Stimulated activated CD8-positive, alpha-beta memory T cell treated with anti-CD3 and anti-CD28 coated beads, Interleukin-2, amount 100 ng/mL, for 48 hours (primary cell): ENCODE measurements at places on chromosomes 7 and 10.

DNA sequence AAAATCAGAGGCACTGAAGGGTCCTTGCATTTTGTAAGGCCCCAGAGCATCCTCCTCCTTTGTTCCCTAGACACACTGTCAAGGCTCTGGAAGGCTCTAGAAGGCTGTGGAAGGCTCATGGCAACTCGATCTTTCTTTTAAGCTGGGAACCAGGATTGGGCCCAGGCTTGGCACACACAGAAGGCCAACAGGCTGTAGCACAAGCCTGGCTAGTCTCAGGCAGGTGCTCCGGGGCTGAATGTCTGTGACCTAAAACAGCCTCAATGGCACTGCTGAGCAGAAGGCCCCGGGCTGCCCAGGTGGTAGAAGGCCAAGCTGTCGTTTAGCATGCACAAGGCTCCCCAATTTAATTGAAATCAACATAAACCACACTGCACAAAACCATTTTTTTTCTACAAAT lies 55.7 kb downstream of the PRKAG2 start:
- DNase-seq, result no peak

DNA sequence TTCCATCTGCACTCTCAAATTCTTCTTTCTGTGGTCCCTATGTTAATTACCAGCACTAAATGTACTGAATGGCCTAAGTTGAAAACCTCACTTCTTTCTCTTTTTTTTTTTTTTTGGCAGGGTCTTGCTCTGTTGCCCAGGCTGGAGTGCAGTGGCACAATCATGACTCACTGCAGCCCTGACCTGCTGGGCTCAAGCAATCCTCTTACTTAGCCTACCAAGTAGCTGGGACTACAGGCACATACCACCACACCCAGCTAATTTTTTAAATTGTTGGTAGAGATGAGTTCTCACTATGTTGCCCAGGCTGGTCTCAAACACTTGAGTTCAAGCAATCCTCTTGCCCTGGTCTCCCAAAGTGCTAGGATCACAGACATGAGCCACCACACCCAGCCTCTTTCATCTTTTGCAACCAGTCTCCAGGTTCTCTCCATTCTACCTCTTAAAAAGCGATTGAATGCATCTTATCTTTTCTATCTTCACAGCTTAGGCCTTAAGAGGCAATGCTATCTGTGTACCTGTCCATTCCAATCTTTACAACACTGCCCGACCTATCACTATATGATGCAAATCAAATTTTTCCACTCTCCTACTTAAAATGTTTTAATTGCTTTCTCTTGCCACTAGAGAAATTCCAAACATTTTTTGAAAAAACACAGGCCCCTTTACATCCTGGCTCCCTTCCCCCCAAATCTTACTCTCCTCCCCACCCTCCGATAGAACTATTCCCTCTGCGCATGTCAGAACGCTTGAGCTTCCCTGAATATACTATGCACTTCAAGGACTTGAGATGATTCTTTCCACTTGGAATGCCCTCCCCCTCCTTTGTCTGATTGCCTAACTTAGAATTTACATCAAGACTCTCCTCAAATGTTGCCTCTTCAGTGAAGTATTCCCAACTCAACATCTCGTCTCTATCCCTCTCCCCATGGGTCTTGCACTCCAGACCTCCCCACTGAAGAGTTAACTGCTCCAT lies 6.0 kb downstream of the ICA1 start:
- DNase-seq, result no peak

DNA sequence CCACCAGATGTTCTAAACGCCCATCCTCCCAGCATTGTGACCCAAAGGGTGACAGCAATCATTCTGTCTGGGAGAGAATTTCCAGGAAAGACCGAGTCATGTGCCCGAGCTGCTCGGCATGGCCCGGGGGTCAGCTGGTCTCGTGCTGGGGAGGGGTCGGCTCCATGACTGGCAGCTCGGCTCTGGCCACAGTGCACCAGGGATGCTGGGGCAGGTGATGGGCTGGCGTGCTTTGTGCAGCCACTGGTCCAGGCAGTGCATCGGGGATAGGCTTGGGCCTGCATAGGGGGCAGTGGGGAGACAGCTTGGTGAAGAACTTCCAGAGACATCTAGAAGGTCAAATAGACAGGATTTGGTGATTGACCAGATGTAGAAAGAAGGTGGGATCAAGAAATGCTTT lies 39.2 kb upstream of the PSMG3 start:
- DNase-seq, result no peak

GRCh38 chr10:77431980-77432797 lies 205.4 kb downstream of the KCNMA1 start:
- DNase-seq, result no peak

DNA sequence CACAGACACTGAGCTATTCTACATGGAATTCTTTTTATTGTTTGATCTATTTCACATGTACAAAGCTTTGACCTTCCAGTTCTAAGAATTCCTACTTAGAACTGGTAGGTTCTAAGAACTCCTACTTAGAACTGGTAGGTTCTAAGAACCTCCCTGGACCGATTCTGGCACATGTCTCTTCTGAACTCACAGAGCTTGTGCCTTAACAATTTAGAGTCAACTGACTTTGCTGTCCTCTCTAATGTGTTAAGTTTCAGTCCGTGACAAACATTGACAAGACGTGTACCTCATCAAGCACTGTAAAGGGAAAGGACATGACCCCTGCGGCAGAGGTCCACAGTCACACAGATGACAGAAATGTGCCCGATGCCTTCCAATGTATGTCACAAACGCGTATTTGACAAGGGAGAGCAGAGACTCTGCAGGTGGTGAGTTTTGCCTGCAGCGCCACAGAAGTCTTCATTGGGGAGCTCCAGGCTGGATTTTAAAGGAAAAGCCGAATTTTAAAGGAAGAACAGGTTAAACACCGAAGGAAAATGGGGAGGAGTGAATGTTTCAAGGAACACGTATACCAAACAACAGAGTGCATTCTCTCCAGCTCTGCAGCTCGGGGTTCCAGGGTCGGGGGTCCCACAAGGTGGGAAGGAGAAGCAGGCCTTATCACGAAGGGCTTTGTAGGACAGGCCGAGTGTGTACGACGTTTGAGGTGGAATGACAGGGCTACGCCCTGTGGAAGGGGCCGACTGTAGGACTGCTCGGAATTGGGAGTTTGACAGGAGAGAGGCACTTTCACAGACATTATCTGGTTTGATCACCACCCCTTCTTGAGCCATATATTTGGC lies 161.1 kb upstream of the KLF14 start:
- no peak for DNase-seq

DNA sequence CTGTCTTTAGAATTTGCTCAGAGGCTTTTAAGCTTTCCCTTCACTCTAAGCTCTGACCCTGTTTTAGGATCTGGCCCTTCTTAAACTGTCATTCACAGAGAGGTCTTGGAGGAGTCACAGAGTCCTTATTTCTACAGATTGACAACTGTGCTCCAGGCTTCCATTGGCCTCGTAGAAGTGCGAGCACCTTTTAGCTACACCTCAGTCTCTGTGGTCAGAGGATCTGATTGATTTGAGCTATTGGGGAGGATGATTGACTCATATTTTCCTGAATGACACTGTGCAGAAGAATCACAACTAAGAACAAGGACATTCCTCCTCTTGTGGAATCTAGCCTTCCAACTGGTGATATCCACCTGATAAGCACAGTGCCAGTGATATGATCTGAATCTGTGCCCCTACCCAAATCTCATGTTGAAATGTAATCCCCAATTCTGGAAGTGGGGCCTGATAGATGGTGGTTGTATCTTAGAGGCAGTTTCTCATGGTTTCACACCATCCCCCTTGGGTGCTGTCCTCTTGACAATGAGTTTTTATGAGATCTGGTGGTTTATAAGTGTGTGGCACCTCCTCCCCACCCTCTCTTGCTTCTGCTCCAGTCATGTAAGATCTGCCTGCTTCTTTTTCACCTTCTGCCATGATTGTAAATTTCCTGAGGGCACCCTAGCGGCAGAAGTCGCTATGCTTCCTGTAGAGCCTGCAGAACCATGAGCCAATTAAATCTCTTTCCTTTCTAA lies 3.2 kb downstream of the CYP3A7 start:
- DNase-seq, result no peak

DNA sequence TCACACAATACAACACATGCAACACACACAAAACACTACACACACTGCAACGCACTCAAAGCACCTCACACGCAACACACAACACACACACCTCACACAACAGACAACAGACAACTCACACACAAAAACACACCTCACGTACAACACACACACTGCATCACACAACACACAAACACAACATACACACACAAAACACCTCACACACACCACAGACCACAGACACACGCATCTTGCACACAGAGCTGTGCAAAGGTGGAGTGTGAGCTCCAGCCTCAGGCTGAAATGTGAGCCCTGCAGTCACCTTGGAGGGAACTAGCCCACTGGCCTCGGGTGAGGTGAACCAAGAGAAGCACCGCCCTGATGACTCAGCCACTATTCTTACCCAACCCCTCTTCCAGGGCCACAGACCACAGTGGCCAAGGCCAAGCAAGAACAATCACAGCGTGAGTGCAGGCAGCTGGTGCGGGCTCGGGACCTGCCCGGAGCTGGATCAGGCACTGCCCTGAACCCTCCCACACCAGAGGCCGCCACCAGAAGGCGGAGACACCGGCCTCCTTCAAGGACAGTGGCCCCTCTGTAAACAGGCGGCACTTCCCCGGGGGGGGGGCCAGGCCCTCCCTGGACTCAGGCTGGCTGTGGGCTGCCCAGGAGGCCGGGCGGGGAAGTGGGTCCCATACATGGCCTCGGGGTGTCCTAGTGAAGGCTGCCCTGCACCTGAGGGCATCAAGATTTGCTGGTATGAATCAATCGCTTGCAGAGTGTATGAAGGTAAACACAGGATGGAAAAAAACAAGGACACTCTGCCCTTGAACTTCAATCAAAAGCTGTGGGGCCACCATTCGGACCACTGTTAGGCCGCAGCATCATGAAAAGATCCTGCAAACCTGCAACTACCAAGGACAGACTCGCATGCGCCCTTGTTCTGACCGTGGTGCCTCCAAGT lies 106.7 kb downstream of the TNS3 start:
- peak; percentile 16 for DNase-seq

DNA sequence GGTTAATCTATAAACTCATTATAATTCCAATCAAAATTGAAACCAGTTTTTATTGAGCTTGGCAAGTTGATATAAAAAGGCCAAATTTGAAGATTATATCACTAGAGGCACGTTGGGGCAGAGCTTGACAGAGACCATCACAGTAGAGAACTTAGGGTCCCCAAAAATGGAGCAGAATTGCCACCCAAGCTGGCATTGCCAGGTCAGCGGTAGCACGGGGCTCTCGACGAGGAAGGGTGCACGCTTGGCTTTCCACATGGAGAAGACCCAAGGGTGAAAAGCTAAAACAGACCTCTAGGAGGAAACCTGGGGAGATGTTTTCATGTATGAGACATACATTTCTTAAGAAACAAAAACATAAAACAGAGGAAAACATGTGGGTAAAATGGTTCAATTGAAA lies 4.3 kb upstream of the JAKMIP3 start:
- no peak for DNase-seq

GRCh38 chr10:20956843-20957242 lies 59.7 kb upstream of the NEBL start:
- no peak for DNase-seq

DNA sequence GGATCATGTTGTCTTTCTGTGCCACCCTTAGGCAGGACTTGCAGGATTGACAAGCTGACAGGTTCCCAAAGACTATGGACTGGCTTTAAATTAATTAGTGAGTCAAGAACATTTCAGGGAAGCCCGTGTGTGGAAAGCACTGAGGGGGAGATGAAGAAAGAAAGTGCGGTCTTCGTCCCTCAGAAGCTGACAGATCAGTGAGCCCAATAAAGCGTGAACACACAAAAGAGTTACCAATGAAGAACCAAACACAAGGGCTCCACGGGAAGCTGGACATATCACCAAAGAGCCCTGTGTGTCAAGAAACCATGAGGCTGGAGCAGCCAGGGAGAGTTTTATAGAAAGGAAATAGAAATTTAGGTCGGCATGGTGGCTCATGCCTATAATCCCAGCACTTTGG lies 725.8 kb downstream of the PARD3 start:
- no peak for DNase-seq
